ENCODE measurements at places on chromosomes 11 and 22. TPM values are rescaled to one million over a fixed set of nuclear protein-coding genes. Genes with fewer than 3 reads are reported as not detected.

- no peak for DNase-seq
Measured at GRCh38 chr11:111963931-111964340, 26.8 kb downstream of the DIXDC1 start.

- DNase-seq: no peak
Measured at GRCh38 chr22:35564975-35565867, 24.6 kb downstream of the RASD2 start.

- no peak for DNase-seq
Measured at GRCh38 chr11:84963240-84963639, 663.9 kb downstream of the DLG2 start.

GRCh38 chr11:76770642-76771445 lies 12.3 kb upstream of the TSKU start:
- no peak for DNase-seq

GRCh38 chr11:66692446-66692845 lies 14.8 kb upstream of the RBM4B start:
- no peak for DNase-seq

PNPLA3 gene
- total RNA-seq: not detected

MPZL2 gene
- 5.5 TPM for total RNA-seq

LYVE1 gene
- not detected for total RNA-seq

CLCF1 gene
- 0.10 TPM for total RNA-seq
